ENCODE measurements at places on chromosomes 2 and 18.

GRCh38 chr2:189364607-189365006, 76.7 kb upstream of the WDR75 start:
- DNase-seq, result no peak

DNA sequence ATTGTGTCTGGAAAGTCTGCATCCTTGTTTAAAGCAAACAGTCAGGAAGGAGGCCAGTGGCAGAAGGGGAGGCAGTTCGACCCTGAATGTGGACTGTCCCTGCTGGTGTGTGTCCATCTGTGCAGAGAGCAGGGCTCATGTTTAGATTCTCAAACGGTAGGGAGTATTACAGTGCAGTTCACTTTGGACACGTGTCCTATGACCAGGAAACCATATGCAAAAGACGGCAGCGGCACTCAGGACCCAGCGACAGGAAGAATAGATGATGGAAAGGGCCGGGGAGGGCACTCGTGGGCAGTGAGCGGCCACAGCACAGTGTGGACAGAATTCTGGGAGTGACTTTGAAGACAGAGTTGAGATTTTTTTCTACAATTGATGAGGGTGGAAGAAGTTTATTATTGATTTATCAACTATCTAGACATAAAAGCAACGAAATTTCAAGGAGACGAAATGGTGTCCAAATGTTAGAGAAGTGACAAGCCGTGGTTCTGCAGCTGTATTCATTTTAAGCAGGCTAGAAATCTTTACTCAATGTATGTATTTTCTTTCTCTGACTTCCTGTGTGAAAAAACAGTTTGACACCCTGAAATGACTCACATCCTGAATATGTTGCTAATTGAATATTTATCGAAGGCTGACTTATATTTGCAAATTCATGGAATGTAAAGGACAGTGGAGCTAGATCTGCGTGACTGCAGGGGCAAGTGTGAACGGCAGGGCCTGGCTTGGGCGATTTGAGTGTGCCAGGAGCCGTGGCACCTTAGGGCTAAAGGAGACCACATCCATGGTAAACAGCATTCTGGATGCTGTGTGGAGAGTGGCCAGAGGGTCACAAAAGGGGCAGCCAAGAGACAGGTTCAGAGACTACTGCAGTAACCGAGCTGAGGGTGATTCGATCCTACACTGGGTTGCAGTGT, 214.2 kb downstream of the PTGR3 start:
- DNase-seq, result no peak

DNA sequence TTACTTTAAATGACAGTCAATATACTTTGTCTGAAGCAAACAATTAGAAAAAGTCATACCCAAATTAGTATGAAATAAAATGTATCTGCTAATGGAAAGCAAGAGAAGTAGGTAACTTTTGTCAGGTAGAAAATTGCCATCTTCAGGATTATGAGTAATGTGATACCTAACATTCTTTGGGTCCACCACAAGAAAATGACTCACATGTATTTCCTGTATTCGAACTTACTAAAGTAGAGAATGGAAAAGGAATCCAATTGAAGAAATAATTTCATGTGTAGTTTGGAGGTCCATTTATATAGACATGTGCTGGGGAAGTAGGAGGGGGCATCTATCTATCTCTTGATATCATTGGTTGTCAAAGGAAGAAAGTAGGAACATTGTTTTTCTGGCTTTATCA, 636.2 kb upstream of the CHAC2 start:
- DNase-seq, result no peak

DNA sequence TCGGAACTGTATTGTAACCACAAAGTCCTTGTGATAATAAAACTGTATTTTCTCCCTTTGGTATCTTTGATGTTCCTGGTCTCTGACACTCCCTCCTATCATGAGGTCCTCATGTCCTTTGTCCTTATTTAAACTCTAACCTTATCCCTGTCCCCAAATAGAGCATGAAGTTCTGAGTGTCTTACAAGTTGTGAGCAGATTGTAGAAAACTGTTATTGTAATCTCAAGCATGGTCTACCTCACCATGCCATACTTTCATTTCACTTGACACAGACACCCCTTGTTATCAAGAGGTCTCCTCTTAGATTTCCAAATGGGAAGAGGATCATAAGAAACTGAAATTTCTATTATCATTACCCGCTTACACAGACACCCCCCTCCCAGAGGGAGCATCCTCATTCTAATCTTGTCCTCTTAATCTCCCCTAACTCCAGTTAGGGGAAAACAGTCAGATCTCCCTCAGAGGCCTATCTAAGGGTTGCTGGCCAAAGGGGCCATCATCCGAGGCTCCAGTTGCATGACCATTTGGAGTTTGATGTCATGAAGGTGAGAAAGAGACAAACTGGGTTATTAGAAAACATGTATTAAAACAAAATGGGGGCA, 29.0 kb downstream of the MYO3B start:
- DNase-seq, result no peak

DNA sequence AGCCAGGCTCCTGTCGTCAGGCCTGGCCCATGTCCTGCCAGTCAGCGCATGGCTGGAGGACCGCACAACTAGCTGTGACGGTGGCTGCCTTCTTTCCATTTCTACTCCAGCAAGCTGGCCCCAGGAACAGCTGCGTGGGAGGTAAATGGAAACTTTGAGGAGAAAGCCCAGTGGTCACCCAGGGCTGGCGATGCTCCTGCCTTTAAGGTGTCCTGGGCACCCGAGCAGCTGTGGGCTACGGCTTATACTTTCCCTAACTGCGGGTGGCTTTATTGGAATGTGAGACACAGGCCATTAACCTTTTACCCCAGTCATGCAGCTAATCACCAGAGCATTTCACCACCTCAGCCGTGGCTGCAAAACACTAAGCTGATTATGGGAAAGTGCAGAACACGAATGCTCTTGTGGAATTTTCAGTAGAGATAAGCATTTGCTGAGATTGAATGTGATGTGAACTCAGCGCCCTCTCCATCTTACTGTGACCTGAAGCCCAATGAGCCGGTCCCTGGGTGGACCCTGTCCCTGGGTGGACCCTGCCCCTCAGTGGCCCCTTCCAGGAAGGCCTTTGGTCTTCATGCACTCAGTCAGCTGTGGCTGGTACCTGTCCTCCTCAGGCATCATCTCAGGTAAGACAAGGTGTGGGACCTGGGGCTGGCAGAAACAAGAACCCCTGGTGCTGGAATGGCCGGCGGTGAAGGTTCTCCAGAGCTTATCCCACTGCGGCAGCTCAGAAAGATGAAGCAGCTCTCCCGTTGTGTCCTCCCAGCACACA, 275.4 kb upstream of the HS6ST1 start:
- DNase-seq, result no peak

DNA sequence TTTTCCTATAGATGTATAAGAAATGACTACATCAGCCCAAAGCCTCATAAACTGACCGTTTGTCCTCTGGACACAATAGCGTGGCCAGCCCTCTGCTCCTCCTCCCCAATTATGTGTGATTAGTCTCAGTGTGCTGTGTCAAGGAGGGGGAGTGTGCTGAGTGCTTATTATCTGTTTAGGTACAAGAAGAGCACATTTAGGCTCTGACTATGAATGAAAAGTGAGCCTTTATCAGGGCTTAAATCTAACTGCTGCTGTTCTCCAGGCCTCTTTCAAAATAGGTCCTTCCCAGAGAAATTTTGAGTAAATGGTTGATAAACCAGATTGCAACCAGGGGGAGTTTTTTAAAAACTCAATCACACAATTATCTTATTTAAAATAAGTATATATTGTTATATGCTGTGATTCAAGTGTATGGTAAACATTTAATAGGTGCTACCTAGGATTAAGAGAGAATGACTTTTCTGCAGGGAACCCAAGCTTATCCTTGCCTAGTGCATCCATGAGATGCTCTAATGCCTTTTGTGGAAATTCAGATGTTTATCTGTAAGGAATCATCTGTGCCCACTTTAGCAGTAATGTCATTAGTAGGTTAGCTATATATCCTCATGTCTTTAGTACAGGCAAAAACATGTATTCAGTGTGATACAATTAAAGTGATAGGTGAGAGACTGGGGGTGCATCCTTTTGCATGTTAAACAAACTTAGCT, 168.7 kb upstream of the SIX3 start:
- DNase-seq, result no peak

DNA sequence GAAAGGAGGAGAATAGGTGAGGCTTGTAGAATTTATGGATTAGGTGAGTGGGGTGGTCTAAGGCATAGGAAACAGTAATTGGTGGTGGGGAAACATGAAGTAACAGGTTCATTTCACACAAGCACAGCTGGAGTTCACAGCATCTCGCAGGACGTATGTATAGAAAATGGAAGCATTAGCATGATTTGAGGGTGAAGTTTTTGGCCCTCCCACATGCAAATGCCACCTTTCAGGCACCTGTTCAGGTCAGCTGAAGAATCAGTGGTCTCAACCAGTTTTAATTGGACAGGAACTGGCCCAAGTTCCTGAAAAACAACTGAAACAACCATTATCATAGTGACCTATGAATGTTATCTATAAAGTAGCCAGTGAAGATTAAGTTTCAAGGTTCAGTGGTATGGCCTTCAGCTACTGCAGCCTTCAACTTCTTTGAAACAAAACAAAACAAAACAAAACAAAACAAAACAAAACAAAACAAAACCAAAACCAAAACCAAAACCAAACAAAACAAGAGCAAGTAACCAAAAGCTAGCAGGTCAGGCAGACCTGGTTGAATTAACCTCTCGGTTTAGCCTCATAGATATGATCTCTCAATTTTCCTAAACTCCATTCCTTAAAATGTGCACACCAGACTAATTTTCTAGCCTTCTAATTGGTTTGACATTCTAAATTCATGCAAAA, 102.1 kb upstream of the SPHKAP start:
- no peak for DNase-seq

DNA sequence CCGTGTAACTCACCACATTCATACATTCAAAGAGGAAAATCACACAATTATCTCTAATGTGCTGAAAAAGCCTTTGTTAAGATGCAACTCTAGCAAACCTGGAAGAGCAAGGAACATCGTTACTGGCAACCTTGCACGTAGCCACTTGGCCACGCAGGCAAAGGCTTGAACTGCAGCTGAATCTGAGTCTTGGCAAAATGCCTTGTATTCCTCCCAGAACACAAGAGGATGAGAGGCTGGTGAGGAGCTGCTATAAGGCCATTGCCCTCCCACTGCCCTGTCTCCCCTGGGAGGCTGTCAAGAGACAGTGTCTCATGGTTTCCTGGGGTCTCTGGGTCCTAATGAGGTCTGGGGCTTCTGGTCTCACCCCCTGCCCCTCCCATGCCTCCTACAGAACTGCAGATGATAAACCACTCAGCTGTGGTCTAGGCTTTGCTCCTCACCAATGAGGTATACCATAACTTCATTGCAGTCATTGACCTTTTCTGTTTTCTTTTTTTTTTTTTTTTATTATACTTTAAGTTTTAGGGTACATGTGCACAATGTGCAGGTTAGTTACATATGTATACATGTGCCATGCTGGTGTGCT, 141.4 kb downstream of the SPP2 start:
- no peak for DNase-seq

DNA sequence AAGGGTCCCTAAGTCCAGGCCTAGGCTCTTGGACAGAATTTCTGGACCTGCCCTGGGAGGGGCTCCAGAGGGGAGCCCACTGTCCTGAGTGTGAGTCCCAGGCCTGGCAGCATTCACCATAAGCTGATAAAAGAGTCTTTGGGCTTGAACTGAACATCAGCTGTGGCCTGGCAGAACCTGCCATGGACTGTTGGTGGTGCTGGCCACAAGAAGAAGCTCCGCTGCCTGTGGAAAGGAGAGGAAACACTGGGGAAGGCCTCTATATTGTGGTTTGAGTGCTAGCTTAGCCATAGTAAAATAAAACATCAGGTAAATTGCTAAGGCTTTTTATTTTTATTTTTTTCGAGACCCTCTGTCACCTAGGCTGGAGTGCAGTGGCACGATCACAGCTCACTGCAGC, 20.9 kb upstream of the BAZ2B start:
- DNase-seq, result no peak

GRCh38 chr2:30366199-30366691, 80.8 kb upstream of the LCLAT1 start:
- peak; percentile 27 for DNase-seq

GRCh38 chr2:7886666-7887065, 795.2 kb upstream of the ID2 start:
- no peak for DNase-seq

- no peak for DNase-seq
Measured at GRCh38 chr2:71609441-71609840, 156.1 kb downstream of the DYSF start.

DNA sequence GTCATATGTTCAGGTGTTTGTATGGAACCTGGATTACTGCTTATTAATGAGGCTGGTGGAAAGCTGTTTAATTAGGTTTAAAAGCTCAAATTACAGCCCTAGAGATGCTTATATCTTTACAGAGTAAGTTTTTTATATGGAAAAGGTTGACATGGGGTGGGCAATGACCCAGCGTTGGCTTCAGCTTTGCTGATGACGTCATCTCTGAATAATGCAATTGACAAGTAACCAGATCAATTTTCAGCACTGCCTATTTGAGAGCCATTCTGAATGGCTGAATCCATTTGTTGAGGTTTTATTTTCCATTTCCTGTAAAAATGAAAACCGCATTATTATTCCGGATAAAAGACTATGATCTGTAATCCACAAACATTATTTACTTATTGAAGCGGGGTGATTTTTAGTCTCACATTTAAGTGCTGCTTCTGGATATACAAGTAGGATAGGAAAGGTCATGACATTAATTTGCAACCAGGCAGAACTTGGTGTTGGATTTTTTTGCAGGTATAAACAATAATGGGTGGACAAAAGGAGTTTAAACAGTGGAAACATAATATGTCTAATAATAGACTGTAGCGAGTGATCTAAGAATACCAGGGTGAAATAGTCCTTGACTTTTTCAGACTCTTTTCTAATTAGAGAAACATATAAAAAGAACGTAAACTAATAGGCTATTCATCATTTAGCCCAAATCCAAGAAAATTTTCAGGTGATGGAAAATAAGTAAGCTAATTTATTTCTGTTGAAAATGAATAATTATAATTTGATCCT, 2.7 kb downstream of the PPP1R1C start:
- no peak for DNase-seq

GRCh38 chr18:33656889-33657448, 79.0 kb downstream of the ASXL3 start:
- DNase-seq, result no peak

DNA sequence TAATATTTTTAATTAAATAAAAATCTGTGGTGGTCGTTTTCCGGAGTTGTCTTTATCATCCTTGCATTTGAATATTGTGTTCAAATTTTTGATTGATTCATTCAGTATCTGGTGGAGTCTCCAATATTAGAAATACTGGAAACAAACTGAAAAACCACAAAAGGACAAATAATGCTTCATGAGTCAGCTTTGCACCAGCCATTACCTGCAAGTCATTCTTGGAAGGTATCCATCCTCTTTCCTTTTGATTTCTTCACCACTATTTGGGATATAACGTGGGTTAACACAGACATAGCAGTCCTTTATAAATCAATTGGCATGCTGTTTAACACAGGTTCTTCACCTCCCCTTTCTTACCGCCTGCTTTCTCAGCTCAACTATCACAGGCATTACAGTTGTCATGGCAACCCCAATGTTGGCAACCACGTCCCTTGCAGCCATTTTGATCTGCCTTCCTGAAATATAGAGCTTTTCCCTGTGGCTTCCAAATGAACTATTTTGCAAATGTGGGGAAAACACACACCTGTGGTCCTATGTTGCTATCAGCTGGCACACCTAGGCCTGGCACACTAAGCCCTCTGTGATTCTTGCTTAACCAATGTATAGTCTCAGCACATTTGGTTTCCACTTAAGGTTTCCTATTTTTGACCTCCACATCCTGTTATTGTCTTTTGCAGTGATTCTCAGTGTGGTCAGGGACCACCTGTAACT, 6.5 kb downstream of the CTLA4 start:
- DNase-seq, result no peak
